ENCODE measurements at places on chromosomes 1 and 21.
A peak's percentile ranks its signal among the peaks of the same experiment; 100 is the strongest.

GRCh38 chr1:41583658-41584547 is 99.4 kb upstream of the EDN2 start:
- no peak for DNase-seq

DNA sequence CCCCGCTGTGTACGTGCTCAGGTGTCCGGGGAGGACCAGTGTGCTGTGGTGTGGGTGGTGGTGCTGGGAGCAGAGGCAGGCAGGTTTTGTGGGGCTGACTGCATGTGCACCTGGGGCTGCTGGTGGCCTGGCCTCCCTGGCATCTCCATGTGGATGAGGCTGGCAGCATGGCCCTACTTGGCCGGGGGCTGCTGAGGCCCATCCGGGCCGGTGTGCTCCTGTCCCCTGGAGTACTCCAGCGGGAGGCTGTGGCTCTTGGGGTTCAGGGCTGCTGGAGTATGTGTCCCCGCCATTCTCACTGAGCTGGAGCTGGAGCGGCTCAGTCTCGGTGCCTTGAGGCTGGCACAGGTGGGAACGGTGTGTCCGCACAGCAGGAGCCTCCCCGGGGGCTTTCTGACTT is 20.8 kb upstream of the PEX10 start:
- no peak for DNase-seq

GRCh38 chr1:177983077-177983476 is 13.2 kb upstream of the SEC16B start:
- no peak for DNase-seq

GRCh38 chr1:175521249-175522040 is 221.9 kb downstream of the TNR start:
- DNase-seq, result no peak

GRCh38 chr1:77991638-77992037 is 12.8 kb upstream of the FUBP1 start:
- DNase-seq, result no peak

DNA sequence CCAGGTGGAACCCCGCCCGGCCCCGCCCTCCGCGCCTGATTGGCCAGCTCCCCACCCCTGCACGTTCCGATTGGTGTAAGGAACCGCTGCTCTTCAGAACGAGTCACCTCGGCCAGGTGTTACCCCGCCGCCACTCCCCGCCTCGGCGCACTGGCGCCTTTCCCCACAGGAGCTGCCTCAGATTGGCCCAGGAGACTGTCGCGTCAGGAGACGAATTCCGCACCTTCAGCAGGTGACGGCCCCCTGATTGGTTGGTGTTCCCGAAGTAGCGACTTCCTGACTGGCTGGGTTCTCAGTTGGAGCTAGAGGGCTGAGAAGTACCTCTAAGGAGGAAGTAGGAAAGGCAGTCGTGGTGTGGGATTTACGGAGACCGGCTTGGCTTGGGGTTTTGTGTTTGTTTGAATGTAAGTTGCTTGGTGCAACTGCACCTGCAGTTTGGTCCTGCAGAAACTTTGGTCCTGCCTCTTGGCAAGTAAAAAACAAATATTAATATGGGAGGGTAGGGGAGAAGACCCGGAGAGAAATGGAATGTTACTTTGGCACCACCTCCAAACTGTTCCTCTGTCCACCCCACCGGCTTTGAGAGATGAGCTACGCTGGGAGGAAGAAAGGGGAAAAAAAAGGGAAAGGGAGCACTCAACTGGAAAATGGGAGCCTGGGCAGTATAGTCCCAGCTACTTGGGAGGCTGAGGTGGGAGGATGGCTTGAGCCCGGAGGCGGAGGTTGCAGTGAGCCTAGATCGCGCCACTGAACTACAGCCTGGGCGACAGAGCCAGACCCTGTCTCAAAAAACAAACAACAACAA is 415 bp upstream of the F11R start:
- peak; percentile 83 for DNase-seq
